ENCODE measurements at places on chromosomes 5 and 9. TPM values are rescaled to one million over a fixed set of nuclear protein-coding genes. Genes with fewer than 3 reads are reported as not detected.

Gene SAXO1
- not detected for total RNA-seq

DNA sequence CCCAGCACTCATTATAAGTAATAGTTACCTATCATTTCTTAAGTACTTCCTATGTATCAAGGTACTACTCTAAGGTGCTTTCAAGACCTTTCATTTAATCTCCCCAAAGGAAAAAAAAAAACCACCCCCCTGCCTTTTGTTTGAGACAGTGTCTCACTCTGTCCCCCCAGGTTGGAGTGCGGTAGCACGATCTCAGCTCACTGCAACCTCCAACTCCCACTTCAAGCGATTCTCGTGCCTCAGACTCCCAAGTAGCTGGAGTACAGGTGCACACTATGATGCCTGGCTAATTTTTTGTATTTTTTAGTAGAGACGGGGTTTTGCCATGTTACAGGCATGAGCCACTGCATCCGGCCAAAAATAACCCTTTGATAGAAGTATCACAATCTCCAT, 29.9 kb downstream of the SERINC5 start:
- no peaks in the 10 kb centered on the region for H3K27me3 ChIP-seq
- H3K27ac ChIP-seq = no peak overlapping the region
- H3K36me3 ChIP-seq = no peaks in the 10 kb centered on the region
- no peaks in the 10 kb centered on the region for H3K4me1 ChIP-seq
- no peak overlapping the region for H3K4me3 ChIP-seq
- no peak for DNase-seq

DNA sequence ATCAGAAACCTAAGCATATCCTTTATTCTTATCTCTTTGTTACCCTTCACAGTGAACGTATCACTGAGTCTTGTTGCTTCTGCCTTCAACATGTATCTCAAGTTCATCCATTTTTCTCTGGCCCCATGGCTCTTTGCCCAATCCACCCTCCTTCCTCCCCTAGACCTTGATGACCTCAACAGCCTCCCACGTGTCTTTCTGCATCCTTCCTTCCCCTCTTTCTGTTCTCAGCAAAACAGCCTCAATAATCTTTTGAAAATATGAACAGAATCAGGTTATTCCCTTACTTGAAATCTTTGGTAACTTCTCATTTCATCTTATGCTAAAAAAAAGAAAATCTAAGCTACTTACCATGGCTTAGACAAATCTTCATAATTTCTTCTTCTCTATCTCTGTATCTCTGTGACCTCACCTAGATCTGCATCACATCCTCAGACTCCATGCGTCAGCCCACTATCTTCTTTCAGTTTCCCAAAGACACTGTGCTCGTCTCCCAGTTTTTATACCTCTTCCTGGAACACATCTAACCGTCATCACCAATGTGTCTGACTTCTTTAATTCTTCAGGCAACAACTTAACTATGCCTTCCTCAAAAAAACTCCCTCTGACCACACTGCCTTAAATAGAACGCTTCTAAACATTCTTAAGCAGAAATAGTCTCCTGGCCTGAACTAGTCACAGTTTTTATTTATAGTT, 208.0 kb downstream of the PARP8 start:
- no peak overlapping the region for H3K4me3 ChIP-seq
- H3K27ac ChIP-seq = no peak overlapping the region
- no peaks in the 10 kb centered on the region for H3K36me3 ChIP-seq
- no peaks in the 10 kb centered on the region for H3K4me1 ChIP-seq
- no peaks in the 10 kb centered on the region for H3K27me3 ChIP-seq

Gene ADAMTS13
- total RNA-seq = 1.3 TPM

- H3K4me3 ChIP-seq = no peak overlapping the region
- H3K27ac ChIP-seq = no peak overlapping the region
Measured at GRCh38 chr5:149406203-149406978, 27.3 kb upstream of the IL17B start.
